ENCODE measurements at places on chromosomes 5 and 9.

DNA sequence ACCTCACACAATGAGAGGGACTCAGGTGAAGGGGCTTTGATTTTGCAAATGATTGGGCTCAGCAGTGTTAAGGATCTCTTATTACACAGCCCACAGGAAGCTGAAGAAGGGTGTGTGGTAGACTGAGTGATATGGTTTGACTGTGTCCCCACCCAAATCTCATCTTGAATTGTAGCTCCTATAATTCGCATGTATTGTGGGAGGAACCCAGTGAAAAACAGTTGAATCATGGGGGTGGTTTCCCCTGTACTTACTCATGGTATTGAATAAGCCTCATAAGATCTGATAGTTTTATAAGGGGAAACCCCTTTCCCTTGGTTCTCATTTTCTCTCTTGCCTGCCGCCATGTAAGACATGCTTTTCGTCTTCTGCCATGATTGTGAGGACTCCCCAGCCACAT, 132.5 kb upstream of the FBXL7 start:
- no peak for DNase-seq

DNA sequence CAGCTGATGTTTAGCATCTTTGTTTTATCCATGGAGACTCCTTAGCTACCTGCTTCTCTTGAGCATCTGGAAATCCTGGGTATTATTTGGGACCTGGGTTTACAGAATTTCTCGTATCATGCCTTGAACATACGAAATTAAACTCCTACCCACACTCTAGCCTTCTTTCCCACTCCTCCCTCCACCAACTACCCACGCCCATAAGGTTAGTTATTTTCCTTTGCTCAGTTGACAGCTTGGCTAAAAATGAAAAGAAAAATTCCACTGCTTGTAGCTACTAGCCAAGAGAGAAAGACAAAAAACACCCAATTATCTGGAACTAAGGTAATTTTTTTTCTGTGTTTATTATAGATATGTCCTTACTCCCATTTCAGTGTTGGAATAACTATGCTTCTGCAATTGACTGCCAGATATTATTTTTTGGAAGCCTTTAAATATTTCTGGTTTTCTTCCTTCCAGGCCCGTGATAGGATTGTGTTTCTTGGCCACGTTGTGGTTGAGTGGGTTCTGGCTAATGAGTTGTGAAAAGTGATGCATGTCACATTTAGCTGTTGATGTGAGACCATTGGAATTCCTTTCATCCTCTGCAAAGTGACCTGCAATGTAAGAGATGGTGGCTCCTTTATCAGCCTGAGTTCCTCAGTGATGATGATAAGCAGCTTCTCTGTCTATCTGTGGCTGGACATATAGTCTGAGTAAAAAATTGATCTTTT, 308.1 kb downstream of the LRRC70 start:
- no peak for DNase-seq

DNA sequence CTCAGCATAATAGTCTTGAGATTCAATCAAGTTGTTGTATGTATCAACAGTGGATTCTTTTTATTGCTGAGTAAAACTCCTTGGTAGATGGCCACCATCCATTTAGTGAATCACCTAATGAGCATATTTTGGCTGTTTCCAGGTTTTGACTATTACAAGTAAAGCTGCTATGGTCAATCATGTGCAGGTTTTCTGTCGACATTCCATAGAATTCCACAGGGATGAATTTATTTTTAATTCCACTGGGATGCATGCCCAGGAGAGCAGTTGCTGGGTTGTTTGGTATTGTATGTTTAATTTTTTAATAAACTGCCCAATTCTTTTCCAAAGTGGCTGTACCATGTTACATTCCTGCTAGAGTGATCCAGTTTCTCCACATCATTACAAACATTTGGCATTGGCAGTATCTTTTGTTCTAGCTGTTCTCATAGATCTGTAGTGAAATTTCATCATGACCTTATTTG, 10.5 kb upstream of the S1PR3 start:
- DNase-seq: no peak

DNA sequence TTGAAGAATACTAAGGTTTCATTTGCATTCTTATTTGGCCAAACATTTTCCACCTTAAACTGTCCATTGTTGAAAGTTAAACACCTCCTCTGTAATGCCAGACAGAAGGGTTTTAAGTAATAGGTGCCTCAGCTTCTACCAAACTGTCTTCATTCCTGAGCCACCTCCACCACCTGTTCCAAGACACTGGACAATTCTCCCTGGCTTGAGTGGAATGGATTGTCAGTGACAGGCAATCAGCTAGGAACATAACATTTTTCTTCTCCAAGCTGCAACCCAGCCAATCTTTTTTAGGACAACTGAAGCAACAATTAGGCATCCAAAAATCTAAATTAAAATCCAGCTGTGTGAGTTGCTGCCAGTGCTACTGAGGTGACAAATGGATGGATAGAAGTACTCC, 73.9 kb upstream of the ICE1 start:
- no peak for DNase-seq

DNA sequence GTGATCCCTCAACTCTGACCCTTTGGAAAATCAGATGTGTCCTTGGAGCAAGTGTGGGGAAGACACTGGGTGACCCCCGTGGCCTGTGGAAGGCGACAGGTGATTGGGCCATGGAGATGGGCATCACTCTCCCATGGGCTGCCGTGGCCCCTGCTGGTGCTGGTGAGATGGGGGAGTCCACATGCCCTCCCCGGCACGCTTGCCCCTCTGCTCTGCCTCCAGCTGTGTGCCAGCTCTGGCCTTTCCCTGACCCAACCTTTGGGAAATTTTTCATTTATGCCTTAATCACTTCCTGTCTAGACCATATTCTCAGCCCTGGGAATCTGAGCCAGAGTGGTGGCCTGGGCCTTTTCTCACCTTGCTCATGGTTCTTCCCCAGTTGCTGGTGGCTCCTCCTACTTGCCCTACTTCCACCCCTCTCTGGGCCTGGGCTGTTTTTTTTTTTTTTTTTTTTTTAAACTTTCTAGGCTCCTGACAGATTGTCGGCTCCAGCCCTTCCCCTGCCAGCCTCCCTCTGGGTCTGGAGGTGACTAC, 56.6 kb downstream of the RGS3 start:
- DNase-seq: no peak

DNA sequence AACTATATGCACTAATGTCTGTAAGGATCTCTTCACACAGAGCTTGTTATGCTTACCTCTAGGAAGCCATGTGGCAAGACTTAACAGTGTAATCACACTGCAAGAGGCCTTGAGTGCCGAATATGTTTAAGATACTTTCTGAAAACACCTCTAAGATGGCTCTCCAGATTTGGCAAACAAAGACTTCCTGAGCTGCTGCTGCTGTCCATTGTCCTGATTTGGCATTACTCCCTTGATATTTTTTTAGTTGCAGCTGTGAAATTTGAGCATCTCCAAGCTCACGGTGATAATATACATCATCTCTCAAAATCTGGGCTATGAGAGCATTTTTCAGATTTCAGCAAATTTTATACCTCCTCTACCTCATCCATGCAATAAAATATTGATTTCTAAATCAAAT, 384.5 kb upstream of the CDH6 start:
- DNase-seq: peak; percentile 9

DNA sequence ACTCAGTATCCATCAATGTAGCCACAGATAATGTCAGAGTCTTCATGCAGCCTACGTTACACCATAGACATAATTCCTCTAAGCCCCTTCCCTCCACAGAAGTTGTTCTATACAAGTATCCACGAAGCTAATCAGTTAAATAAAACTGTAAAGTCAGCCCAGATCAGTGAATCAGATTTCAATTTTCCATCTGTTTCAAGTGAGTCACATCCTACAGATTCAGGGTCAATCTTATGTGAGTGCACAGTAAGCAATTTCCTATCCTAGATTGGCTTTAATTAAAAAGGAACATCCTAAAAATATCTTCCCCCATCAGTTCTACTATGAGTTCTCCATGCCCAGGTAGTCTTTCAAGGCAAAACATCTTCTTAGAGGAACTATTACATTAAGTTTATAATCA, 402.5 kb downstream of the EFNA5 start:
- no peak for DNase-seq

DNA sequence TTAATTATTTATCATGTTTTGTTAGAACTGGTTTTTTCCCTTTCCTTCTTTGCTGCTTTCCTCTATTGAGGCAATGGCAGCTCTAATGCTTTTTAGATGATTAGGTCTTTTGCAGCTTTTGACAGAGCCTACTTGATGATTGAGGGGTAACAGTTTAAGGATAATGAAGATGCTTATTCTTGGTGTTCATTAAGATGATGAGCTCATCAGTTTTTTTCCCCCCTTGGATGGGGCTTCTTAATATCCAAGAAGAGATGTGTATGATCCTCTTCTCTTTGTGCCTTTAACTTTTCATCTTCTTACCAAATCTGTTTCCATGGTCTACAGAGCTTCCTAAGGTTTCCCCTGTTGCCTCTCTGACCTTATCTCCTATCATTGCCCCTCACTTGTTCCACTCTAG, 15.8 kb downstream of the RBM27 start:
- DNase-seq: no peak

DNA sequence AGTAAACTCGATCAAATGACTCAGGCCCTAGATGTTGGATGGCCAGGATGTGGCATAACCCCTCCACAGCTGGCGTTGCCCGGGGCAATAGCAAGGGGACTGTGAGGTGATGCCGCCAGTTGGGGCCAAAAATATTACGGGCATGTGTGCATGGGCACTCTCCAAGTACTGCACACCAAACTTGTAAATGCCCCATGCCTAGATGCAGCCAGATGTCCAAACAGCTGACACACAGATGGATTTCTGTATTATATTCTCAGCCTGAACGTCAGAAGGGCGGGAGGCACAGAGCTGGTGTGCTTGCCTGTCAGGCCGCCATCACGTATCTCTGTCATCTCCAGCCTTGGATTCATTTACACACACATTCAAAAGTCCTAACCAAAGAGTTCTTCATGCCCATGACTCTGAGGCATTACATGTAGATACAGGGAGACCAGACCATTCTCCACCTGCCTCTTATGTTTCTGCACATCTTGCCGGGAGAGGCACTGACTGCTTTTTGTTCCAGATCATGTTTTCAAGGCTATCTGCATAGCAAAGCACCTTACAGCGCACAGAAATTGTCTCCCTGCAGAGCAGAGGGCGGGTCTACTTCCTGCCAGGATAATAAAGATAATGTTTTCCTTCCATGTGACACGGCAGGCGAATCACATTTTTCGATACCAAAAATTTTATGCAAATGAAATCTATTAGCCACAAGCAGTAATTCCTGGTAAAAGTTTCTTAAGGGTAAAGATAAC, 200.9 kb upstream of the ADAMTS16 start:
- DNase-seq: no peak

DNA sequence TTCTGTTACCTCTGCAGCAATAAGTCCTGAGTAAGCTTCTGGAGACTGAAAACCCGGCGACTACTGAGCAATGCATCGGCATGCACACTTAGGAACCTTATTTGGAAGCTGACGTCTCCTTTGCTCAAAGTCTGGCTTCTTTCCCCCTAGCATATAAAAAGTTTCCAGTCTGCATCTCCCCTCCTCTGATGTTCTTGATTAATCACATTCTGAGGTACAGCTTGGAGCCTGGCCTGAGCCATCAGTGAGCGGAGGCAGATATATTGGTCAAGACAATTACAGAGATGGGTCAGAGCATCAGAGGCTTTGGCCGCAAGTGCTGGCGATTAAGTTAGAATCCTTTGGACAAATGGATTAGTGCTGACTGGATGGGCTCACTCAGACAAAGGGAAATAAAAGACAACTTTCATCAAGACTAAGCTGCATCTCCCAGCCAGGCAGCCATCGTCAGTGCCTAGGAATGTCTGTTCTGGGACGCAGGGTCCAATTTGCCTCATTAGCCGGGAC, 140.7 kb downstream of the MTX3 start:
- no peak for DNase-seq

GRCh38 chr9:2634153-2634552, 12.6 kb downstream of the VLDLR start:
- DNase-seq: no peak

DNA sequence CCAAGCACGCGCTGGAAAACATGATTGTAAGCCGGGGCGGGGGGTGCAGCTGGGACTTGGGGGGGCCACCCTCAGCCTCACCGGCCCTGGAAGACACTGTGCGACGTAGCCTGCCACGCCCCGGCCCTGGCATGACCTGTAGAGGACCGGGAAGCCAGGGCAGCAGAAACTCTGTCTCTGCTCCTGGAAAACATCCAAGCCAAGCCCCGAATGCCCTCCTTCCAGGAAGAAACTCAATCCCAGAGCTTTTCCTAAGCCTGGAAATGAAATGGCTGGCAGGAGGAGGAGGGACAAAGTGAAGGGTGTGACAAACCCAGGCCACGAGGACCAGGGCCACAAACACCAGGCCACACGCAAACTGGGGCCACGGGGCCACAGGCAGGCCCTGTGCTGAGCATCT, 55.4 kb downstream of the KCNT1 start:
- no peak for DNase-seq

DNA sequence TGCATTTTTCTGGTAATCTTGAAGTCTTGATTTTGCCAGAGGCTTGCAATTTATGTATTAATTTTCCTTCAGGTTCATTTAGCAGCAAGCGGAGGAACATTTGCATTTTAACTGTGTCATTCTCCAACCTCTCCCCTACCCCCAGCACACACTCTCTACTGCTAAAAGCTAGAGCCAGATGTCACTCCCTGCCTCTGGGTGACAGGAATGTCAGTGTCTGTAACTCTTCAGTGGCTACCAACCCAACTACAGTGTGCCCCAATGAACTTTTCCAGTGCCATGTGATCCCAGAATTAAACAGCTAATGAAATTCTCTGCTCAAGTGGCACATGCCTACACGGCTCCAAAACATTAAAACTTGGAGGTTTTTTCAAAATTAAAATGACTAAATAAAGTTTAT, 260.3 kb downstream of the GOLPH3 start:
- DNase-seq: no peak

GRCh38 chr5:27639005-27639612, 600.7 kb upstream of the CDH9 start:
- DNase-seq: no peak

- no peak for DNase-seq
Measured at GRCh38 chr9:8845376-8845775, 1045.8 kb upstream of the DMAC1 start.

GRCh38 chr5:176870110-176870591, 29.0 kb downstream of the HK3 start:
- DNase-seq: peak; percentile 75

DNA sequence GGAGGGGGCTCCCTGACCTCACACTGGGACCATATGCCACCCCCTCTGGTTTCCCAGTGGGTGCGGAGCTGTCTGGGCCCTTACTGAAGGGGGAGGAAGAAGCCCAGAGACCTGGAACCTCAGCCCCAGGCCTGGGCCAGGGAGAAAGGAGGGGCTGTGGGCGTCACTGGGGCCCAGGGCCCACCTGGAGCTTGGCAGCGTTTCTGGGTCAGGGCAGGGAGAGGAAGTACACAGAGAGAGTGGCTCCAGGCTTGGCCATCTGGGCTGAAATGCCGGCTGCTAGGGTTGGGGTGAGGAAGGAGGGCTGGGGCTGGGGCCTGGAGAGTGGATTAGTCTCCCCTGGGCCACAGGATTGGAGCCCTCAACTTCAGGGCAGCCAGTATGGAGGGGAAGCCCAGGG, 6.4 kb upstream of the DAB2IP start:
- DNase-seq: no peak

- DNase-seq: no peak
Measured at GRCh38 chr5:102537011-102537410, 38.2 kb upstream of the SLCO6A1 start.

Data from endothelial cell (in vitro differentiated cells).